ENCODE measurements at places on chromosomes 1 and 21.

DNA sequence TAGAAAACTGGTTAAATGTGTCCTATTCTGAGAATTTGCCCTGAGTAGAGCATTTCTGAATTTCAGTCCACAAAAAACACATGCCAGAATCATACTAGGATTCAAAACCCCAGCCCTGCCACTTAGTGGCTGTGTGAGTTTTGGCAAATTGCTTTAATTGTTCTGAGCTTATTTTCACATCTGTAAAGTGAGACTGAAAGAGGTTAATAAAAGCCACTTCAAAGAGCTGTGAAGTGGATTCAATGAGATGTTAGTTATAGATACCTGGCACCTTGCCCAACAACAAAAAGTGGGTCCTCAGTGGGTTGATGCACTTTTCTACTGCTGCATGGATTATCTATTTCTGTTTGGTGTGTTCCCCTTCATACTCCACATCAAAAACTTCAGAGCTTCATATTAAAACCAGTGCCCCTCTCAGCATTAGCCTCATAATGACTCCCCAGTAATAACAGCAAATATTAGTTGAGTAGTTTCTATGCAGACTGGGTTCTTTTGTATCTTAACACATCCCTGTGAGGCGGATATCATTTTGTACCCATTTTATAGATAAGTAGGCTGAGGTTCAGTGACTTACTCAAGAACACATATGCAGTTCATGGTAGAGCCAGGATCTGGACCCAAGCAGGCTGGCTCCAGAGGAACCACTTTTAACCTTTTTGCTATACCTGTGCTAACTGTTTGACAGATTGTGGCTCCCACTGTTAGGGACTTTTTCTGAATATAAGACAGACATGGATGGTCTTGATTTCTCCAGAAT is 14.2 kb upstream of the ADORA3 start:
- no peak for DNase-seq

- no peak for DNase-seq
Measured at GRCh38 chr1:177219554-177220458, 49.0 kb downstream of the BRINP2 start.

GRCh38 chr1:173152598-173152997 is 54.5 kb downstream of the TNFSF4 start:
- DNase-seq, result no peak

- no peak for DNase-seq
Measured at GRCh38 chr1:186183219-186183618, 191.8 kb downstream of the TPR start.

- no peak for DNase-seq
Measured at GRCh38 chr1:115184260-115184950, 95.1 kb upstream of the TSPAN2 start.

DNA sequence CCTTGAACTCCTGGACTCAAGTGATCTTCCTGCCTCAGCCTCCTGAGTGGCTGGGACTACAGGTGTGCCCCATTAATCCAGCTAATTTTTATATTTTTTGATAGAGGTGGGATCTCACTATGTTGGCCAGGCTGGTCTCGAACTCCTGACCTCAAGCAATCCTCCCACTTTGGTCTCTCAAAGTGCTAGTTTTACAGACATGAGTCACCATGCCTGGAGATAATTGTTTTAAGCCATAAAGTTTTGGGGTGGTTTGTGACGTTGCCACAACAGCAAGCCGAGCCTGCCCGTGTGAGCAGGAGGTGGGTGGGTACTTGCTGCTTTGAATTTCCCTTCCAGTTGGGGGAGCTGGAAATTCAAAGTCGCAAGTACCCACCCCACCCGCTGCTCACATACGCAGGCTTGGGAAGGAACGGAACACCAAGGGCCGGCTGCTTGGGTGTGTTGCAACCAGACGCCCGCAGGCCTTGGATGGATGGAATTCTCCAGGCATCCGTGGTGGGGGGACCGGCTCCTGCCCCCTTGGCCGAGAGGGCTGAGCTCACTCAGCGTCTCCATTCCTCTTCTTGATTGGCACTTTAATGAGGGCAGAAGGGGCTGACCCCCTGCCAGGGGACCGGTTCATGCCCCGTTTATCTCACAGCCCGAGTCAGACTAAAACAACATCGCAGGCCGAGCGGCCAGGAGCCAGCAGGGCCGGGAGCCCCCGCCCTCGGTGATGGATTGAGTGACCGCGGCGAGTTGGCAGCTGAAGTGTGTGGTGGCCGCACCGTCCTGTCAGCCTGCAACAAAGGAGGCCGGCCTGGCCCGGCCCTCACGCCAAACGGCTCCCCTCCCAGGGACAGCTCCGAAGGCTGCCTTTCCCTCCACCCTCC is 78.1 kb downstream of the DHRS3 start:
- DNase-seq, result no peak

DNA sequence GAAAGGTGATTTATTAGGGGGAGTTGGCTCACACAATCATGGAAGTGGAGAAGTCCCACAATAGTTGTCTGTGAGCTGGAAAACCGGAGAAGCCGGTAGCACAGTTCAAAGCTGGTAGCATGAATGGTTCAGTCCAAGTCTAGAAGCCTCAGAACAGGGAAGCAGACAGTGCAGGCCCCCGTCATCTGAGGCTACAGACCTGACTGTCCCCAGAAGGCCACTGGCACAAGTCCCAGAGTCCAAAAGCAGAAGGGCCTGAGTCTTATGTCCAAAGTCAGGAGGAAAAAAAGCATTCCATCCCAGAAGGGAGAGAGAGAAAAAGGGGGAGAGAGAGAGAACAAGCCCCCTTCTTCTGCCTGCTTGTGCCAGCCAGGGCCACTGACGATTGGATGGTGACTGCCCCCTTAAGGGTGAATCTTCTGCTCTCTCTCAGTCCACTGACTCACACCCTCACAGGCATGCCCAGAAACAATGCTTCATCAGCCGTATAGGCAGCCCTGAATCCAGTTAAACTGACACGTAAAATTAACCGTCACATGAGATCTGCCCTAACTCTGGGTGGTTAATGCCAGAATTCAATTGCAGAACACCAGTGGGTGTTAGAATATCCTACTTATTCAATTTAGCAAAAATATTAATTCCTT is 49.3 kb upstream of the POU2F1 start:
- no peak for DNase-seq

- DNase-seq, result no peak
Measured at GRCh38 chr1:35553851-35554250, 3.4 kb downstream of the KIAA0319L start.

GRCh38 chr21:33943293-33943692 is 27.7 kb upstream of the ATP5PO start:
- no peak for DNase-seq

- DNase-seq, result no peak
Measured at GRCh38 chr21:29639366-29640079, 300.3 kb downstream of the GRIK1 start.
